Activated T-cell treated with anti-CD3 and anti-CD28 coated beads, Interleukin-2, amount 50 U/mL, for 24 hours (primary cell): ENCODE measurements at places on chromosomes 6 and 20.

DNA sequence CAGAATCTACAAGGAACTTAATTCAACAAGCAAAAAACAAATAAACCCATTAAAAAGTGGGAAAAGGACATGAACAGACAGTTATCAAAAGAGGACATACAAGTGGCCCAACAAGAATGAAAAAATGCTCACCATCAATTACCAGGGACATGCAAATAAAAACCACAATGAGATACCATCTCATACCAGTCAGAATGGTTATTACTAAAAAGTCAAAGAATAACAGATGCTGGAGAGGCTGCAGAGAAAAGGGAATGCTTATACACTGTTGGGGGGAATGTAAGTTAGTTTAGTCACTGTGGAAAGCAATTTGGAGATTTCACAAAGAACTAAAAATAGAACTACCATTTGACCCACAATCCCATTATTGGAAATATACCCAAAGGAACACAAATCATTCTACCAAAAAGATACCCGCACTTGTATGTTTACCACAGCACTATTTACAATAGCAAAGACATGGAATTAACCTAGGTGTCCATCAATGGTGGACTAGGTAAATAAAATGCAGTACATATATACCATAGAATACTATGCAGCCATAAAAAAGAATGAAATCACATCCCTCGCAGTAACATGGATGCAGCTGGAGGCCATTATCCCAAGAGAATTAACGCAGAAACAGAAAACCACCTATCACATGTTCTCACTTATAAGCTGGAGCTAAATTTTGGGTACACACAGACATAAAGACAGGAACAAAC, 48.4 kb downstream of the RNGTT start:
- DNase-seq, result no peak

GRCh38 chr20:49727894-49728885, 14.5 kb upstream of the B4GALT5 start:
- DNase-seq, result no peak

DNA sequence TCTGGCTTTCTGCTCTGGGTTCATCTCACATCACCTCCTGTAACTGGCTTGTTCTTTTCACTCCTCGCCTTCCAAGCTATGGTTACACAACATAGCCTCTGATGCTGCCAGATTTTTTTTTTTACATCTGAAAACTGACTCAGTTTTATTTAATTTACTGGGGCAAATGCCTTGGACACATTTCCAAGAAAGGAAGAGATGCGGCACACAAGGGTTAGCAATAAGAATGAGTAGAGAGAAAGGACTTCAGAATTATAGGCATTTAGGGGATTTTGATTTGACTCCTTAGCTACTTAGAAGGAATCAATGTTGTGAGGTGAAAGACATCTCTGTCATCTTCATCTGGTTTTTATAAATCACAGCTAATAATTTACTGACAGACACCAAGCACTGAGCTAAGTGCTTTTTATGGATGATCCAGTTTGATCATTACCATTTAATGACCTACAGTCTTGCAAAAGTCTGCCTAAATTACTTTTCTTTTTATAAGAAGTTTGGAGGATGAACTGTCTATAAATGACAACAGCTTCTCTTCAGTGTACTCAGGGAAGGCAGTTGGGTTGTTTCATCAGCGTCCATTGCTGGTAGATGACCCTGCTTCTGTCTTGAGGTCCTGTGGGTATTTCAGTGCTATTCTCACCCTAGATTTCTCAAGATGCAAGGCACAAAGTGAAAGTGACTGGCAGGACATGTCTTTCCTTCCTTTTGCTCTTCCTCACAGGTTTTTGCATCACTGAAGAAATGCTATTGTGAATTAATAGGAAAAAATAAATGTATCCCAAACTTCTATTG, 31.1 kb downstream of the LAMA4 start:
- DNase-seq, result no peak

DNA sequence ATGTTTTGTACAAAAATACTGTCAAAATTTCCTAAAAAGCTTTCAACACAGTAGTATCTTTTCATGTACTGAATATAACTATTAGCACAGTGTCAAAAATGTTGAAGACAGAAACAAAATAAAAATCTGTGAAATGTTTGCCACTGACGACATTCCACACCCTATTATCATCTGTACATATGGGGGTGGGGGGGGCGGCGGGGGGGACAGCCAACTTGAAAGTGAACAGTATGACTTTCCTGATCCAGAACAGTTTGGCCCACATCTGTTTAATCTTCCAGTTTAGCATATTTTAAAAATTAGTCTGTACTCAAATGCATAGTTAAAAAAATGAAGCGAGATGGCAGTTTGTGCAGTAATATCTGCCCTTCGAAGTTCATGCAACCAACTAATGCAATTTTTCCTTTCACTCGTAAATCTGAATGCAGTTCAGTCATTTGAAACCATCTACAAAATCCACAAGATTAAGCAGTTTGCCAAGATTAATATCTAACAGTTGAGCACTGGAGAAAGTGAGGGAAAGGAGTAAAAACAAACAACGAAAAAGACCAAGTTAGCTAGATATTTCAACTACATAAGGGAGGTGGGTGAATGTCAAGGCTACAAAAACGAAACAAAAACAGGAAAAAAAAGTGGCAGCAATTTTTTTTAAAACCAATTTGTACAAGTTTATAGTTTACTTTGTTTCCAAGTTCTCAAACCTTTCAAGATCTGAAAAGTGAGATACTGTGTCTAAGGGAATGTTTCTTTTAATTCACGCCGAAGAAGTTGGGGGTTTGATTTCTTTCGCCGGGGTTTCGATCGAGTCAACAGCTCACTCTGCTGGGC, 1.9 kb downstream of the CITED2 start:
- DNase-seq, result no peak

GRCh38 chr6:148037496-148037895, 305.1 kb upstream of the SASH1 start:
- no peak for DNase-seq

- DNase-seq, result no peak
Measured at GRCh38 chr6:135861189-135861588, 9.7 kb downstream of the PDE7B start.
